NCI-H1105 treated with DMSO at 0.1 percent for 48 hours (cell line): ENCODE measurements at places on chromosomes 3 and 15.

GRCh38 chr3:108883373-108883772, 60.8 kb downstream of the TRAT1 start:
- no peak for DNase-seq

DNA sequence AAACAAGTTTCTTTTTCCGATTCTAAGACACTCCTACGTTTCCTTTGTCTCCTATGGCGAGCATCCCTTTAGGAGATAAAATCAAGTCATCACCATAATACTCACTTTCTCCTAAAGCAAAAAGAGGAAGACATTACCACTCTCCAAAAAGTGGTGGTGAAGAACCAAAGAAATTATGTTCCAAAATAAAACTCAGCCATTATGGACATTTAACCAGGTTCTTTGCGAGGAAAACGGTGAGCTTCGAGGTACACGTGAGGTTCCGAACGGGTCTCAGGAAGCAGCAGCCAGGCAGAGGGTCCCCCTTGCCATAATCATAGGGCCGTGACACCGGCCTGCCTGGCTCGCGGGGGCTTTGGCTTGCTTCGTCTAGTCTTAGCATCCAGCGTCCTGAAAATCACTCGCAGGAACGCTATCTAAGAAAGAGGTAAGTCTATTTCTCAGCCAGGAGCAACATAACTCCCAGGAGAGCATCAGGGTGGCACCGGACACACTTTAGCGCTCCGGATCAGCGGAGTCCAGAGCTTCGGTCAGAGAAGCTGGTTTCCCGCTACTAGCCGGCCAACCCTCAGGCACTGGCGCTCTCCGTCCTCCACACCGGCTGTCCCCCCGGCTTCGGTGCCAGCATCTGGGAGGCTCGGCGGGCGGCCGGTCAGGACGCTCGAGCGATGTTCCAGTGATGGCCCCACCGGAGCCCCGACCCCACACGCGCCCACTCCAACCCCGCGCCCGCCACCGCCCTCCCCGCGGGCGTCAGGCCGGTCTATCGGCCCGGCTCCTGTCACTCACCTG, 581 bp downstream of the IP6K1 start:
- DNase-seq = no peak

DNA sequence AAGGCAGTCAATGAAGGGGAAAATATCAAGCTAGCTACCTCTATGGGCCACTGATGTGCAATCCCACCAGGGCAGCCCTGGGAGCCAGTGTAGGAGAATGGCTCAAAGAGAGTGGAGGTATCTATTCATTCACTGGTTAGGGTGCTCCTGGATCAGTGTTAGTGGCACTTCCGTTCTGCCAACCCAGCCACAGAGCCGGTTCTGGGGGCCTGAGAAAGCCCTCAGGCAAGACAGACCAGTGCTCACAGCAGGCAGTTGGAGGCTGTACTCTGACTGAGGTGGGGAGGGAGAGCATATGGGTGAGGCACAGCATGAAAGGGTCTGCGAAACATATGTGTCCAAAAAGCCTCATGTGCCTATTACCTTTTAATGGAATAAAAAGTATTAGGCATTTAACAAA, 109.3 kb downstream of the KCNMB2 start:
- no peak for DNase-seq

DNA sequence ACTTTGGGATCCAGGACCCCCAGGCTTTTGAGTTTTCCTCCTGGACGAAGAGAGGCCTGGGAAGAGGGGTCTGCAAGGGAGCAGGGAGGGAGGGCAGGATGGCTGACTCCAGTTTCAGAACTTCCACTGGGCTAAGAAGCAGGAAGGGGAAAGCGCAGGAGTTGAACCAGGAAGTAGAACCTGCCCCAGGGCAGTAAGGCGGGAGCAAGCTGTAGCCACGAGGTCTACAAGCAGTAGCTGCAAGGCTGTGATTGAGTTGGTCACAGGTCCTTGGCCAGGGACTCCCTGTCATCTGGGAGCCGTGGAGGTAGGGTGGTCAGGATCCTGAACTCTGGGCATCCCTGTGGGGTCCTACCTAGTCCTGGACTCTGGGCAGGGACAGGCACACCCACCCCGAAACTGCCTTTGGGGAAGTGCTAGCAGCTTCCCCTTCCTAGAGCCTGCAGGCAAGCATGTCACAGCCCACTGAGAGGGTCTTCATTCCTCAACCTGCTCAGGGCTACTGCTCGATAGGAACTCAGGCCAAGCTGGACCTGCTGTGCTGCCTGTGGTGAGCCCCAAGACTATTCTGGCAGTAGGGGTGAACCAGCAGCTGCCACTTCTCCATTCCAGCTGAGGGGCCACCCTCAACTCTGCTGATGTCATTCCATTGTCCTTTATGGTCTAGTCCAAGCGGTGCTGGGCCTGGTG, 5.8 kb upstream of the GNAI2 start:
- DNase-seq = no peak

DNA sequence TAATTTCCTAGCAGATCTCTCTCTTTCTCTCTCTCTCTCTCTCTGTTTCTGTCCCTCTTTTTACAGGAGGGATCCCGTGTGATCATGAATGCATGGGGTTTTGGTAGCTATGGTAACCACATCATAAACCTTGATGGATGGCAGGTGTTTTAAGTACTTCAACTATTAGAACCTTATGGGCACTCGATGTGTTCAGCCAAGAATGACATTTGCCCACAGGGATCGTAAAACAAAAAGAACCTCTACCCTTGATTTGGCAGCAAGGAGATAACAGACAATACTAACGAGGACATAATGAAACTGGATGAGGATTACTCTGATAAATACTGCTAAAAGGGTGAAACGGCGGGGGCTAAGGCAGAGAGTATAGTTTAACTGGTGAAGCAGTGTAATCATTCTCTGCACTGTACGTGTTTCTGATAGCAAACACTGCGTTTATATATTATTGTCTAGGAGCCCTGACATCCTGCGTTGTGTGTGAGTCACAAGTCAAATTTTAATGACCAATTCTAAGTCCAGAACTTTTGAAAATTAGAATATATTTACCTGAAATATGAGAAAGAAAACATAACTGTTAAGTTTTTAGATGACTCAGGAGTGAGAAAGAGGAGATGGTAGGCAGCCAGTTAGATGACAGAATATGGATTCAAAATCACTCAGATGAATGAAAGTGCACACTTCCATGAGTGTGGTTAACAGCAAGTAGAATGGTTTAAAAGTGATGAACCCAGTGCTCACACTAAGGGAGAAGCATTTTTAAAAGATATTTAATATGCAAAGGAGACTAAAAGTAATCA, 80.3 kb downstream of the OTOL1 start:
- peak; percentile 100 for DNase-seq

- DNase-seq = no peak
Observed at GRCh38 chr3:36813305-36813704, 49.0 kb upstream of the DCLK3 start.

DNA sequence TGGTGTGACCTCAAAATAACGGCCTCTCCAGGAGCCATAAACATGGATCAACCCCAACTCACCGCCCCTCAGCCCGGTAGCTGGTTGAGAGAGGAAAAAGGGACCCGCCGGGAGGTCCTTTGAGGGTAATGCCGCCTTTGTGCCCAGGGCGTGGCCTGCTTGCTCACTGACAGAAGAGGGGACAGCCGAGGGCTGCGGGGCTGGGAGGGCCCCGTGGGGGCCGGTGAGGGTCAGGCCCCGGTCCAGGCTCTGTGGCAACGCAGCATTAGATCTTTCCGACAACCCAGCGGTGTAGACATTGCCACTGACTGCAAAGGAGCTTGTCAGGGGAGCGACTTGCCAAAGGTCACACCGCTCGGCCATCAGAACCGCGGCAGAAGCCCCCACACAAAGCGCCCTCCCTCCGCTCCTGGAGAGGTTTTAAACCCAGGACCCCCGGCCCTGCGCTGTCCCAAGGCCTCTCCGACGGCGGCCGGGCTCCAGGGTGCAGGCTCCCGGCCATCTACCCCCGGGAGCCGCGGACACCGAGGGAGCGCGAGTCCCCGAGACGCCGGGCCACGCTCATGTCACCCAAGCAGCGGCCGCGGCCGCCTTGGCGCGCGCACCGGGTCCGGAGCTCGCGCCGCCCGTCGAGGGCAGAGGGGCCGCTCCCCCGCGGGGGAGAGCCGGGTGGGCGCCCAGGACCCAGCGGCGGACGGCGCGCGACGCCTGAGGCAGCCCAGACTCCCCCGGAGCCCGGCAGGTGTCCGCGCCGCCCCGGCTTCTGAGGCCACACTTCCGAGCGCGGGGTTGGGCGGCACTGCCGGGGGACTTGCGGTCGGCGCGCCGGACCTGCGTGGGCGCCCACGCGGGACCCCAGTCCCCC, 975 bp downstream of the PCSK6 start:
- DNase-seq = no peak

DNA sequence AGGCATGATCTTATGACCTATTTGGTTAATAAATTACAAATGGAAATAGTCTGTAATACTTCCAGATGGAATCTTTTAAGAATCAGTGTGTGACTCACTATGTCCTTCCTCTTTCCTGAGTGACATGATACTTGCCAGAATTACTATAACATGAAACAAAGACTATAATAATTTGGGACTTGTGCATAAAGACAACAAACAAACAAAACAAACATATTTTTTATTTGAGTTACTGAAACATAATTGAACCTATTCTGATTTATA, 1268.1 kb downstream of the OTOL1 start:
- DNase-seq = no peak
